ENCODE measurements at places on chromosomes 5 and 9. TPM values are rescaled to one million over a fixed set of nuclear protein-coding genes. Genes with fewer than 3 reads are reported as not detected.

ANXA2R gene
- total RNA-seq, result 10.5 TPM

COQ4 gene
- total RNA-seq, result 21.0 TPM

ANKDD1B gene
- 0.54 TPM for total RNA-seq

IPPK gene
- 13.5 TPM for total RNA-seq

SLC27A6 gene
- total RNA-seq, result 0.11 TPM

PCDHB16 gene
- total RNA-seq, result 0.69 TPM

DMRT2 gene
- not detected for total RNA-seq

ROR2 gene
- not detected for total RNA-seq

SPATA31A5 gene
- total RNA-seq, result not detected

DNAH5 gene
- total RNA-seq, result 0.17 TPM

SLC25A46 gene
- 63.4 TPM for total RNA-seq

LECT2 gene
- not detected for total RNA-seq

TMEFF1 gene
- 12.0 TPM for total RNA-seq

RGMB gene
- 8.2 TPM for total RNA-seq

SH3RF2 gene
- total RNA-seq, result not detected

TMEM252 gene
- not detected for total RNA-seq

DCANP1 gene
- total RNA-seq, result not detected

ELAVL2 gene
- total RNA-seq, result 0.26 TPM

PCDHGA3 gene
- 0.54 TPM for total RNA-seq

ADAMTS2 gene
- total RNA-seq, result 0.26 TPM

FOXD4L5 gene
- 0.09 TPM for total RNA-seq

ITK gene
- total RNA-seq, result not detected

TRIM41 gene
- 9.3 TPM for total RNA-seq

FUT7 gene
- not detected for total RNA-seq

ADGRV1 gene
- total RNA-seq, result 0.11 TPM

EXOSC2 gene
- total RNA-seq, result 28.3 TPM

PCDHB12 gene
- 0.33 TPM for total RNA-seq

HSPB3 gene
- not detected for total RNA-seq

ZNF883 gene
- total RNA-seq, result not detected

CDH9 gene
- not detected for total RNA-seq

ANP32B gene
- 6.4 TPM for total RNA-seq

PRUNE2 gene
- total RNA-seq, result 19.4 TPM

TAS2R1 gene
- not detected for total RNA-seq

COL27A1 gene
- 0.69 TPM for total RNA-seq

PCDHGB3 gene
- total RNA-seq, result 2.6 TPM

ENTREP1 gene
- 7.6 TPM for total RNA-seq

CBY3 gene
- total RNA-seq, result 0.09 TPM

SLC36A2 gene
- not detected for total RNA-seq

HNRNPH1 gene
- 861 TPM for total RNA-seq

NSMF gene
- total RNA-seq, result 16.5 TPM

WDR31 gene
- total RNA-seq, result 0.54 TPM

SAPCD2 gene
- total RNA-seq, result 2.5 TPM

ANGPTL2 gene
- 7.8 TPM for total RNA-seq
